ENCODE measurements at places on chromosomes 6 and 20. TPM values are rescaled to one million over a fixed set of nuclear protein-coding genes. Genes with fewer than 3 reads are reported as not detected.

ISM1 gene
- 1.2 TPM for polyA plus RNA-seq

TLDC2 gene
- 0.48 TPM for polyA plus RNA-seq

PCMT1 gene
- 60.3 TPM for polyA plus RNA-seq

PRL gene
- polyA plus RNA-seq: 10.5 TPM

SMPDL3A gene
- 23.0 TPM for polyA plus RNA-seq

SLC35A1 gene
- polyA plus RNA-seq: 23.1 TPM

BACH2 gene
- polyA plus RNA-seq: 12.7 TPM

ID4 gene
- polyA plus RNA-seq: 10.9 TPM

GRCh38 chr6:43123461-43124314, 47.4 kb upstream of the SRF start:
- no peak for DNase-seq

DNA sequence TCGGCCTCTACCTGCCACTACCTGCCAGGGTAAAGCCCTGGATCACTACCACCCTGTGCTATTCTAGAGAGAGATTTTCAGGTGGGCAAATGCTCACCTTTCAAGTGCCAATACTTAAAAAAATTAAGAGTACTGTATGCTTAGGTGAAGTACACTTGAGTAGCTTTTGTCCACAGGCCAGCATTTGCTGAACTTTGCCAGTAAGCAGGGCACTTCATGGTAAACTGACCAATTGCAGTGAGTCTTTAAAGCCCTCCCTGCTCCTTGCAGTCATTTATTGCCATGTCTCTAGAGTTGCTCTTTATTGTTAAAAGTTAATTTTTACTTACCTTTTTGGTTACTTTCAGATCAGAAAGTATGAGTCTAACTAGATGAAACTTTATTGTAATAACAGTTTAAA, 58.5 kb downstream of the PLAGL1 start:
- DNase-seq: no peak

DNA sequence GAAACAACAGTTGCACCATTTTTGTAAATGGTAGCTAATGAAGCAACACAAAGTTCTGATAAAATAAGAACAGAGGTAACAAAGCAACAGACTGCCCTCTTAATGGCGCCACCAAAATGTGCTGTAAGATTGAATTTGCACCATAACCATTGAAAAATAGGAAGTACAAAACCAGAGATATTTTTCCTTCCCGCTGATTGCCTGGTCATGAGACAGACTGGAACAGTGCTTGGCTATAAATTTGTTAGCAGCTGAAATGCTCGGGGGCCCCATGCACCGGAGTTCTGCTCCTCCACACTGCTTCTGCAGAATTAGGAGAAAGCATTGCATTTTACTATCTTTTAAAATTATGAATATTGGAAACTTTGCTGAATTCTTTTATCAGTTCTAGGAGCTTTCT, 164.4 kb upstream of the QKI start:
- no peak for DNase-seq

- no peak for DNase-seq
Observed at GRCh38 chr6:156313037-156313436, 464.1 kb upstream of the ARID1B start.

GRCh38 chr6:71460933-71461332, 172.3 kb downstream of the OGFRL1 start:
- DNase-seq: no peak

- DNase-seq: no peak
Observed at GRCh38 chr6:115717062-115717461, 343.6 kb downstream of the FRK start.

- DNase-seq: no peak
Observed at GRCh38 chr6:70151616-70152015, 151.3 kb downstream of the COL9A1 start.

DNA sequence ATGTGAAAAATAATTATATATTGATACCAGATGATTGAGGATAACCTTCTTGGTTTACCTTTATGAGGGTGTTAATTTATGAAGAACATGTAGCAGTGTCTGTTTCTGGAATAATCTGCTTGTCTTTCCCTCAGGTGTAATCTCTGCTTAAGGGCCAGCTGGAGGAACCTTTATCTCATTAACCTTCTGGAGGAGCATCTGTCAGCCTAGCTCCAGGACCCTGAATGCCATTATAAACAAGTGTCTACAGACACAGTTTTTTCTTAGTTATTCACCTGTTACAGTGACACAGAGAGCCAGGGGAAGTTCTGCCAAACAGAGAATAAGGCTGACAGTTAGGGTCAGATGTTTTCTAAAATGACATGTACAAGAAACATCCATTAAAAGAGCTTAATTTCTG, at the start of gene IMPG1:
IMPG1 (minus strand) TSS at position 101 of the 400 bp plus-strand sequence. CDS start 174 bp downstream, outside the sequence.
- DNase-seq: no peak

DNA sequence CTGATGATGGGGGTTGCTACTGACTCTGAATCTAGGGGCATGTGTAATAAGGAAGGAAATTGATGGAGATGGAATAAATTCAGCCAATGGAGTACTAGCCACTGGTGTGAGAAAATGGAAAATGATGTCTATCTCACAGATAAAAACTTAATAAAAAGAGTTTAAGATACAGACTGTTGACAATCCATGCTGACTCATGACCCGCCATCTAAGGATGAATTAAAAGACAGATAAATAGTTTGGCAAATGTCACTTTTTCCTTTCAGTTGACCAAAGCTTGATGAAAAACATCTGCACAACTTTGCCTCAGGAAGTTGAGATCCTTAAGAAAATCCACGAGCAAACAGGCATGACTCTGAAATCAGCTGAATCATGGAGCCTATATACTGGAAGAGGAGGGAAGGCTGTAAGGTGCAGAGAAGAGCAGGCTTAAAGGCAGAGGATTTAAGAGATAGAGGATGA, 82.6 kb upstream of the BMP5 start:
- DNase-seq: no peak

DNA sequence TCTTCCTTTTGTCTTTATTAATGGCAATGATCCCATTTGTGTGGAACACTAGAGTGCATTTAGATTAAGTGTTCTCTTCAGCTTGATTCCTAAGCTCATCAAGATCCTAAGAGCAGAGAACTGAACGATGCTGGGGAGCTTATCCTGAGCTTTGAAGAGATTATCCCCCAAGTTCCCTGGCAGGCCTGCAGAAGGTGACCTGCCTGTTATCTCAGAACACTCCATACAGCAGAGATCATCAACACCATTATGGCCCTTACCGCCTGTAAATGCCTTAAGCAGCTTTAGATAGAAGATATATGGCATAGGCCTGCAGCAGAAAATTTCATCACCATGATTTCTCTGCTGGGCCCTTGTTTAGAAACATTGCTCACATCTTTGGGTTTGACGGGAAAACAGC, 779.9 kb upstream of the MAP3K7 start:
- no peak for DNase-seq

DNA sequence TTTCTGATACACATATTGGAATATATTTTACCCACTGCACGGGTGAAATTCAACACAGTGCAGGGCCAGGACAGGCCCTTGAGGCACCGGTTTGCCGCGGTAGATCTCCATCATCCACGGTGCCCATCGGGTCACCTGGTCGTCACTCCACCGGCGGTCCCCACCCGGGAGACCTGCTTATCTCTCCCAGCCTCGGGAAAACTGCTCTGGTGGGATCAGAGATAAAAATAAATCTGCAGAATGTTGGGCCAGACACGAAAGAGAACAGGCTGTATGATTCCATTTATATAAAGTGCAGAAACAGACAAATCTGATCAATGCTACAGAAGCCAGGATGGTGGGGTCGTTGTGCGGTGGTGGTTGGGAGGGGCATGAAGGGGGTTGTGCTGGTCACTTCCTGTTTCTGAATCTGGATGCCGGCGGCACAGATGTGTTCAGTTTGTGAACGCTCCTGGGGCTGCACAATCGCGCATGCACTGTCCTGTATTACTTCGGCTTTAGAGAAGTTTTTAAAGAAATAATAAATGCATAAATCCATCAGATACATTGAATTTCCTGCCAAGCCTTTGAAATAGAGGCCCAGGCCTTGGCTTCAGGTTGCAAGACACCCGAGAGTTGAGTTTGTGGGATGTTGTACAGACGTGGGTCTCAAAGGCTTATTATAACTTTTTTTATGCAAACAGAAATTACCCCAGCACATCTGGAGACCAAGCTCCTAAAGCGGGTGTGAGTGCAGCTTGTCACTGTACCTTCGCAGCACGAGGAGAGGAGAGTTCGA, 54.3 kb downstream of the ANKRD60 start:
- no peak for DNase-seq

DNA sequence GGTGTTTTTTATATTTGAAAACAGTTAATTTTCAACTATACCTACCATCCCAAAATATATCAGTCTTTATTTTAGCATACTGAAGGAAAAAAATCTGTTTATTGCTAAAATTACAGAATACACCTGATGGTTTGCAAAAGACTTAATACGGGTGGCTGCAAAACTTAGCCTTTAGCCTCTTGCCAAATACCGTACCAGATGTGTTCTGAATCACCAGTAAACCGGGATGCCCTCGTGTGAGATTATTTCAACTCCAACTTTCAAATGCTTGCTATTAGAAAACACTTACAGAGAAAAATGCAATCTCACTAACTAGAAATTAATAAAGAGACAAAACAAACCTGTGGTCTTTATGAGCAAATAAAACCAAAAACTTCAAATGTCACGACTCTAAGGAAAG, 36.0 kb downstream of the REV3L start:
- no peak for DNase-seq
